ENCODE measurements at places on chromosomes 12 and 14. TPM values are rescaled to one million over a fixed set of nuclear protein-coding genes. Genes with fewer than 3 reads are reported as not detected.

Gene DCN
- total RNA-seq = 2.9 TPM

DNA sequence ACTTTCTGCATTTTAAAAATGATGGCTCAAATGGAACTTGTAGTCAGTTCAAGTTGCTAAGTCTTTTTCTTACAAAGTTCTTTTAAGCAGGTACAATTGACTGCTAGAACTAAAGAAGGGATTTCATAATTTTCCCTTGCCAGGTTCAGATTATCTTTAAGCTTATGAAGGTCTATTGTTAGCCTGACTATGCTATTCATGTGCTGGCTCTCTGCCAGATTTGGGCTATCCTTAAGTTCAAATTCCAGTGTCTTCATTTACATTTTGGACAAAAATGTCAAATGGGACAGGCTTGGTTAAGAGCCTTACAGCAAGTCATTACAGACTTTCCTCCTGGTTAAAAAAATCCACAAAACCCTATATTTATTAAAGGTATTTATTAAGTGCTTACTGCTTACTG lies 42.3 kb downstream of the INSM2 start:
- no peak for DNase-seq

DNA sequence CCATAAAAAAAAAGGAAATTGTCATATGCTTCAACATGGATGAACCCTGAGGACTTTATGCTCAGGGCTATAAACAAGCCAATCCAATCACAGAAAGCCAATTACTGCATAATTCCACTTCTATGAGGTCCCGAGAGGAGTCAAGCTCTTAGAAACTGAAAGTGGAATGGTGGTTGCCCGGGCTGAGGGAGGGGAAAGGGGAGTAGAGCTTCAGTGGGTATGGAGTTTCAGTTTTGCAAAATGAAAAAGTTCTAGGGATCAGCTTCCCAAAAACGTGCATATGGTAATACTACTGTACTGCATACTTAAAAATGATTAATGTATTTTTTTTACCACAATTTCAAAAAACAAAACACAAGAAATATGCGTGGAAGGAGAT lies 52.0 kb downstream of the RNF34 start:
- no peak for DNase-seq

Gene GPR84
- not detected for total RNA-seq

- no peak for DNase-seq
Observed at GRCh38 chr14:61632807-61633206, 62.5 kb upstream of the HIF1A start.

Gene PLD4
- total RNA-seq = 0.04 TPM

GRCh38 chr12:13293096-13293495 lies 96.6 kb downstream of the EMP1 start:
- no peak for DNase-seq

Gene SNRPF
- 11.8 TPM for total RNA-seq

DNA sequence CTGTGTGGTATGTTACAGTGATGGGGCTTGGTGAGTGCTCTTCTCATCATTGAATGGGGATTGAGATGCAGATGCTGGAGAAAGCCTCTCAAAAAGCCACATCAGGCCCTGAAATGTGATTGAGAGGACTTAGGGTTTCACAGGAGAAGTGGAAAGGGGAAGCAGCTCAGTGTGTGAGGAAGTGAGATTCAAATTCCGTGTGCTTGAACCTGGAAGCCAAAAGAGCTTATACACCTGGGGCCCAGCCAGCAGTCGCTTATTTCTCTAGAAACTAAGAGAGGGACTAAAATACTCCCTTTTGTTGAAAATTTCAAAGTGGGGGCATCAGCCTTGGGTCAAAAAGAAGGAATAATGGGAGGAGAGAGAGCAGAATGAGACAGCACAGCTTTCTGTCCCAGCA lies 39.1 kb upstream of the GZMB start:
- DNase-seq = no peak

Gene FGF6
- not detected for total RNA-seq

Data from kidney epithelial cell (primary cell).